ENCODE measurements at places on chromosomes 6 and 20. TPM values are rescaled to one million over a fixed set of nuclear protein-coding genes. Genes with fewer than 3 reads are reported as not detected.

- no peak for DNase-seq
These were observed 132.5 kb downstream of the RTN4IP1 start for GRCh38 chr6:106496823-106497222.

DNA sequence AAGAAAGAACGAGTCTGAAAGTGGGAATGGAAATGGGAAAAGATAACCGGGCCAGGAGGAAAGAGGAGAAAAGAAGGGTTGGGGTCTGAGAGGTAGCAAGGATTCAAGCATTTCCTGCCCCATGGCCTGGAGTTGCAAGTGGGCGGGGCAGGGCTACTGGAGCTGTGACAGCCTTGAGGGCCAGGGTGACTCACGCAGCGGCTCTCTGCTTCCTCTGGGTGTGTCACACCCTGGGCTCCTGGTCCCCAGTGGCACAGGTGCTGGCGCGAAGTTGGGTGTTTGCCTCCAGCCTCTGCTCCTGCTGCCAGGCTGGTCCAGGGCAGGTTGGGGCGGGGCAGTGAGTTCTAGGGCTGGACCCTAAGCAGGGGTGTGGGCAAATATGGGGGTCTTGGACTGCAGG, 3.3 kb upstream of the ULBP3 start:
- DNase-seq = peak; percentile 77

GRCh38 chr6:155262655-155263054, 1.2 kb upstream of the CLDN20 start:
- DNase-seq = no peak

DNA sequence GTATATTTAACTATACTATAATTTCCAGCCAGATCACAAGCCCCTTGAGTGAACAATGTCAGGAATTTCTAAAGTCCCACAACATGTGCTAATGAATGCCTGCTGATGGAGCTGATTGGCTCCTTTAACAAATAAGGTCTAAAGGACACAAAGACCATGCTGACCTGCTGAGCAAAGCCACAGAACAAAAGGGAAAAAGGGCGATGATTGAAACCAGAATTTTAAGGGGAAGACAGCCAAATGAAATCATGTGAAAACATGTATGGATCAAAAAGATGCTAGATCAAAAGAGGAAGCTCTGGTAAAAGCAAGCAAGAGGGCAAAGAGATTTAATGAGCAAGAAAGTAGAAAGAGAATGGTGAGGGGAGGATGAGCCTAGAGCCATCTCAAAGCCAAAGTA, 105.6 kb downstream of the DCDC2 start:
- no peak for DNase-seq

DNA sequence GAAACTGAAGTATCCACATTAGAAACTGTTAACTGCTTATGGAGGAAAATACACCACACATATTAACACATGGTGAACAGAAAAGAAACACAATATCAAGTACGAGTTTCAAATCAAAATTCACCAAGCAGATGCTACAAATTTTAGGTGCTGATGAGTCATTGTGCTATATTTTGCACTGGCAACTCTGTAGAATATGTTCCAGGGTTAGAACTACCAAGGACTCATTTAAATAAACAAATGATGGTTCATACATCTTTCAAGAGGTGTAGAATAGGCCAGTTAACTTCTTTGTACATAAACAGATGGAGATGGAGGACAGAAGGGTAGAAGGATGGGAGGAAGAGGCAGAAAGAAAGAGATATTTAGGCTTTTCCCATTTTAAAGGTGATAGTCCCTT, 184.9 kb downstream of the ARHGAP18 start:
- DNase-seq = peak; percentile 11

DNA sequence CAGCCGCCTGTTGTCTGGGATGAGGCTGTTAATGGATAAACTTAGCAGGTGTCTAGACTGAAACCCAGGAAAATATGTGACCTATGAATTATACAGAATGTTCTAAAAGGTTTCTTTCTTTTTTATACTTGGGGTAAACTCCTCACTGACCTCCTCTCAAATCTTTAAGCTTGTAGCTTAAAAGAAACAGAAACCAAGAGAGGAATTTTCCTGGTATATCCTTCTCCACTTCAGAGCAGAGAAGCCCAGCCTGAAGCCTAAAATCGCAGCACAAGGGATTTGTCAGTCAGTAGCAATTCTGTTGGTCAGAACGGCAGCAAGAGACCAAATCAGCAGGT, 99.4 kb upstream of the RIPOR2 start:
- no peak for DNase-seq

- DNase-seq = no peak
These were observed 124.8 kb downstream of the TPBG start for GRCh38 chr6:82488403-82488802.

DNA sequence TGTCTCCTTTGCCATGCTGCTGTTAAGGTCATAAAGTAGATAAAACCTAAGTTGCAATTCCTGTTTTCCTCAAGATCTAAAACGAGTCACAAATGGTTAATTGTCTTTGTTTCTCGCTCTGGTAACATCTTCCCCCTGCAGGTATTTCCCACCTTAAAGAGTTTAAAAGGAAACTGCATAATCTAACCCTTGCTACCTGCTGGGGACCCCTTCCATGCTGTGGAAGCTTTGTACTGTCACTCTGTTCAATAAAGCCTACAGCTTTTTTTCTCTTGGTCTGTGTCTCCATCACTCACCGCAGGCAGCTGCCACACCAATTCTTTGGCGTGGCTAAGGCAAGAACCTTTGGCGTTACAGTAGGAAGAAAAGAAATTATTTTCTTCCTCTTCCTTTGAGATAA, 117.7 kb upstream of the GJE1 start:
- peak; percentile 17 for DNase-seq

- peak; percentile 16 for DNase-seq
These were observed 44.2 kb downstream of the ZNF831 start for GRCh38 chr20:59207742-59208357.

DNA sequence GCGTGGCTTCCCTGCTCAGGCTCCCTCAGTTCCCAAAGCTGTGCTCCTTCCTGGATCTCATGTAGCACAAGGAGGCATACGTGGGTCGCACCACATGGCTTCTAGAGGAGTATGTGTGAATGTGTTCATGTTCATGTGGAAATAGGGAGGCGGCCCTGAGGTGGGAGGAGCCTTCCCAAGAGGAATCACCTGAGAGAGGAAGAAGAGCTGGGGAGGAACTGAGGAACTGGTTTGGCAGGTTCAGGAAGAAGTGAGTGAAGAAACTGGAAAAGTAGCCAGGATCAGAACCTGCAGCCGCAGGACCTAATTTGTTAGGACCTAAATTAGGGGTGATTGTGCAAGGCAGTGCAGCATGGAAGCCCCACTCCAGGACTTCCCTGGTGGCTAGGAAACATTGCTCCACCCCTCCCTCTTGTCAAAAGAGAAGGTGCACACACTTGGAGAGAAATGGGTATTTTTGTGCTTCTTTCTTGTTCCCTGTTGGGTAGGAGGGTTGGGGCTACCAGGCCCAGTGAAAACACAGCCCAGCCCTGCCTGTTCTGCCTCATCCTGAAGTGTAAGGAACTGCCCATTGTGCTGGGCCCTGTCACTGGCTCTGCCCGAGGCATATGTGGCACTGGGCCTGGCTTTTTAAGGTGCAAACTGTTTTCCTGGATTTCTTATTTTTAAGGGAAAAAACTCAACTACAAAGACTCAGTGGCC, 20.7 kb downstream of the SYNJ2 start:
- DNase-seq = no peak

GRCh38 chr6:14243597-14243996, 126.0 kb downstream of the CD83 start:
- no peak for DNase-seq

GRCh38 chr6:34576286-34576955, 20.3 kb upstream of the SPDEF start:
- no peak for DNase-seq

DNA sequence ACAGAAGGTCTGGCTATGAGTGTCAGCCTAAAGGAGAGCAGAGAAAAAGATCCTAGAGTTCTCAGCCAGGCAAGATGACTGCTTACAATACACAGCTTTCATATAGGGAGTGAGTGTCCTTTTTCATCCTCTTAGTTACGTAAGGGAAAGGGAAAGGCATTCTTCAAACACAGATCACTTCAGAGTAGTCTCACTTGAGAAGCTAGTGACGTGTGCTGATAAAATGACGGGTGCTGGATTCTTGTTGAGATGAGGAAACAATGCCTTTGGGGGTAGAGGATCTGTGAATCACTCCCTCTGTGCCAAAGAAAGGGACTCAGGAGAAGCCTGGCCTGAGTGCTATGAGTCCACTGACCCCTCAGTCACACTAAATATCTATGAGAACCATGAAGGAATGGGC, 117.3 kb downstream of the QRSL1 start:
- peak; percentile 94 for DNase-seq

Gene SPATS1
- total RNA-seq = not detected

Gene ORC3
- 21.5 TPM for total RNA-seq

Gene TCP11
- total RNA-seq = not detected

Gene TAF4
- 3.2 TPM for total RNA-seq

All from HT1080 (cell line).